ENCODE measurements at places on chromosomes 13 and 19.

DNA sequence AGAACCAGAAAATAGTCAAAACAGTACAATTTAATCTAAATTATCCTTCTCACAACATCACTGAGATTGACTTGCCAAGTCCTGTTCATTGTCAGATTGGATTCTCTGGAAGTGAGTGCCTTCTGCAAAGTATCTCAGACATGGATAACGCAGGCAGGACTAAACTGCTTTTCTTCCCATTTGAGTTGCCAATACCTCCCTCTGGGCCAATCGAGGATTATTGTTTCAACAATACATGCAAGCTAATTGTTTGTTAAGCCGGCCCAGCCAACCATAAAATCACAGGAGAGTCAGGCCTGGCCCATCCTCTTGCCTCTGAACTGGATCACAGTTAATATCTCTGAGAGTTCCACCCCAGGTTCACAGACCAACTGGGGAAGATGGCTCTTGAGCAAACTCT lies 240.0 kb downstream of the ENOX1 start:
- DNase-seq = no peak

GRCh38 chr13:37348916-37349643 lies 243.6 kb upstream of the CSNK1A1L start:
- DNase-seq = no peak

- no peak for DNase-seq
Measured at GRCh38 chr13:114309806-114310410, 4.4 kb upstream of the CHAMP1 start.

DNA sequence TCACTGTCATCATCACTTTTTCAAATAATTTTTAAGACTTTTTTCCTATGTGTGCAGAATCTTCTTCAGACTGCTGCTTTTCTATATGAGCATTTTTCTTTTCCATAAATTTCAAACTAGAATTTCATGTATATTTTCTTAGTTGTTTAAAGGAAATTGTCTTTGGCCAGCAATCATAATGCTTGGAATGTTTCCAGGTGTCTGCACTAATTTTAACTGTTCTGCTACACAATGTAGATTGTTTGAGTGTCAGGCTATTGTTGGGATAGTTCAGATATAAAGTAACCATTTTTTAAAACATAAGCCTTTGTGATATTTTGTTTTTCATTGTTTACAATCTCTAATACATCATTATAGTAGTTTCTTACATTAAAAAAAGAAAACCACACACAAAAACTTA lies 1418.5 kb downstream of the EFNB2 start:
- no peak for DNase-seq

DNA sequence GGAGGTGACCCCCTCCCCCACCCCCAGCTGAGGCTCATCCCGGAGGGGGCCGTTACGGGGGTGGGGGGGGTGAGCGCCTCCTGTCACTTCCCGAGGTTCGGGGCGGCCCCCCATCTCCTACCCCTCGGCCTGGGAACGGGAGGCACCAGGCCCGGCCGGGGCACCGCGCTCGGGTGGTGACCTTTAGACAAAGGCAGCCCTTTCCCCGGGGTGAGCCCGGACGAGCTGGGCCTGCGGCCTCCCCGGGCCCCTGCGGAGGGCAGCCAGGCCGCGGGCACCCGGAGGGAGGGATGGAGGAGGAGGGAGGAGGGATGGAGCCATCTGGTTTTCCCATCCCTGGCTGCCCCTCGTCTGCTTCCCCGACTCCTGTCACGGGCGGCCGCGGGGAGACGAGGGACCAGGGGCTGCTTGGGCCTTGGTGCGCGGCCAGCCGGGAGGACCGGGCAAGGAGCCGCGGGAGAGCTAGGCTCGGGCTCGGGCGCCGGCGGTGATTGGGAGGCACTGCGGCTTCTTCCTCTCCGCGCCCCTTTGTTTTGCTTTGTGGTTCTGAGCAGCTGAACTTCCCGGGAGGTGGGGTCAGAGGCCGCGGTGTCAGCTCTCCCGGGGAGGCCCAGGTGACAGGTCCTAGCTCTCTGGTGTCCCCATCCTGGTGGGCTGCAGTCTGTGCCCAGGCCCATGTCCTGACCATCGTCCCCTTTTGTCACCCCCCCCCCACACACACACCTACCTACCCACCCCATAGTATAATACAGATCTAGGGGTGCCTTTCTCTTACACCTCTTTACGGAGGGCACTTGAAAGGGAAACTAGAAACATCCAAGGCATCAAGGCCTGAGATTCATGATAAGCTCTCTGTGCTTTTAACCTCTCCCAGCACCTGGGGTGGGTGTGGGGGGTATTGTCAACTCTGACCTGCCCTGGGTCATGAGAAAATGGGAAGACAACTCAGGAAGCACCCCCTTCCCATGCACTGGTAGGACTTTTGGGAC lies 1.3 kb downstream of the BICRA start:
- DNase-seq = peak; percentile 23

All from activated naive CD4-positive, alpha-beta T cell (primary cell).